Stimulated activated naive CD4-positive, alpha-beta T cell (primary cell): ENCODE measurements at places on chromosomes 4 and X.

DNA sequence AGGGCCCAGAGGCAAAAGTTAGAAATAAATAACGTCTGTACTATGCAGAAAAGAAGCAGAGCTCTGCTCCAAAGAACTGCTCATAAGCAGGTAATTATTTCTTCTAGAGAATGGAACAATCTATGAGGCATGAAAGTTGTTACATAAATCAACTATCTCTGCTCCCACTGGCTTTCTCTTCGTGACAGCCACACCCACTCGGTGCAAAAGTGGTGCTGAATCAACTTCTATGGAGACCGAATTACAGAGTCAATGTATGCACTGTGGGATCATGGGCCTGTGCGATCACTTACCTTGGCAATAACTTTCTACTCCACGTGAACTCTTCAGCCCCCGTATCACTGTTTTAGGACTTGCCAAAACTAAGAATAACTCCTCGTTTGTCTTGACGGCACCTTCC, 99.4 kb upstream of the ATXN3L start:
- no peak for DNase-seq

- DNase-seq = no peak
These were observed at the start of gene SMIM10L2A for GRCh38 chrX:135421932-135422809. Gene SMIM10L2A, plus strand, starts transcription at chrX:135421944. Its CDS starts 188 bp downstream, at chrX:135422132.

DNA sequence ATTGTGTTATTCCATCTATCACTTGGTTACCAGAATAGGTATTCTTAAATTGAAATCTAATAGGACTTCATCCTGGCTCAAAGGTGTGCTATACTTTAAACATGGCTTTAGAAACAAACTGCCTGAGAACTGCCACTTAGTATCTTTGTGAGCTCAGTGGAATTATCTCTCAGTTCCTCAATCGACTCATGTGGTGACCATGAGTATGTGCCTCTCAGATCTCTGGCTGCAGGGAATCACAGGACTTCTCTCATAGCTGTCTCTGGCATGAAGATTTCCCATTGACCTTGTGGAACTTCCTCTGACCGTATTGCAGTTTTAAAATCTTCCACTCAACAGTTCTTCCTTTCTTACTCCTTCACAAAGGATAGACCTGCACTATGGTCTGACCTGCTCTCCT, 681.9 kb upstream of the BOD1L1 start:
- no peak for DNase-seq

DNA sequence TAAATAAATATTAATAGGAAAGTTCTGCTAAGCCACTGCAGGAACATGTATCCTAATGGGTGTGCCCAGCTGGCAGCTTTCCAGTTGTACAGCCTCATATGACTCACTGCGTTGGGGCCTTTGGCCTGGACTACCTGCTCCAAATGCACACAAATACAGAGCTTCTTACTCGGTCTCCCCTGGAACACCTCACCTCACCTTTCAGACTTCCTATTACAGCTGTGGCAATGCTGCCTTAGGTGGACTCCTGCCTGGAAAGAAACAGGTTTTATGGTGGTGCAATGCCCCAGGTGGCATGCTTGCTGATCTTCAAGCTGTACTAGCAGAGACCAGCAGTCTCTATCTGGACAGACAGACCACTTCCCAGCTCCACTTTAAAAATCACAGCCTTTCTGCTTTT, 85.7 kb upstream of the EXOC1L start:
- no peak for DNase-seq

DNA sequence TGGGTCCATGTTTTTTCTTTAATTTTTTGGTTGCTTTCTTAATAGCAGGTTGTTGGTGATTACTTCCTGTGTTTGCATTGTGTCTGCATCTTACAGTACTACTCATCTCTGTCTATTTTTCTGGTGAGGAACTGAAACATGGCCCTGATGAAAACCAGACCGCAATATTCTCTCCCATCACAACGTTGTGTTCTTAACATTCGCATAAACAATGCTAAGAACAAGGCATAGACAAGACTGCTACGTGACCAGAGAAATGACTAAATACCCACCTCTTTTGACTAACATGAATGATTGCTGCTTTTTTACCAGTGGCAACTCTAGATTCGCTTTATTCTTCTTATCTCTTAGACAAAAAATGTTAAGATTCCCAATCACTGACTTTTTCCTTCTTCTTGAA, 179.1 kb downstream of the GC start:
- no peak for DNase-seq

DNA sequence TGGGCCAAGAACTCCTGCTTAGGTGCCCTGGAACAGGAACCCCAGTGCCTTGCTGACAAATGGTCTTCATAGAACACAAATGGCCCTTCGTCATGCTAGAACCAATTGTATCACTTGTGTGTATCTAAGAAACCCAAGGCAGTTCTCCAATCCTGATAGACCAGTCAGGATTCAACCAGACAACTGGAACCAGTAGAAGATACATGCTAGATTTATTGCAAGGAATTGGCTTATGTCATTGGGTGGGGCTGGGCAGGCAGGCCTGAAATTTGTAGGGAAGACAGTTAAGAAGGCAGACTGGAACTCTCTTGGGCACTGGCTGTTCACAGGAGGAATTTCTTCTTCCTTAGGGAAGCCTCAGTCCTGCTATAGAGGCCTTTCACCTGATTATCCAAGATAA, 17.0 kb upstream of the TBL1X start:
- no peak for DNase-seq

- no peak for DNase-seq
These were observed 58.5 kb upstream of the PRDM8 start for GRCh38 chr4:80138551-80139538.

GRCh38 chr4:48472794-48473193, 10.3 kb upstream of the SLC10A4 start:
- no peak for DNase-seq

DNA sequence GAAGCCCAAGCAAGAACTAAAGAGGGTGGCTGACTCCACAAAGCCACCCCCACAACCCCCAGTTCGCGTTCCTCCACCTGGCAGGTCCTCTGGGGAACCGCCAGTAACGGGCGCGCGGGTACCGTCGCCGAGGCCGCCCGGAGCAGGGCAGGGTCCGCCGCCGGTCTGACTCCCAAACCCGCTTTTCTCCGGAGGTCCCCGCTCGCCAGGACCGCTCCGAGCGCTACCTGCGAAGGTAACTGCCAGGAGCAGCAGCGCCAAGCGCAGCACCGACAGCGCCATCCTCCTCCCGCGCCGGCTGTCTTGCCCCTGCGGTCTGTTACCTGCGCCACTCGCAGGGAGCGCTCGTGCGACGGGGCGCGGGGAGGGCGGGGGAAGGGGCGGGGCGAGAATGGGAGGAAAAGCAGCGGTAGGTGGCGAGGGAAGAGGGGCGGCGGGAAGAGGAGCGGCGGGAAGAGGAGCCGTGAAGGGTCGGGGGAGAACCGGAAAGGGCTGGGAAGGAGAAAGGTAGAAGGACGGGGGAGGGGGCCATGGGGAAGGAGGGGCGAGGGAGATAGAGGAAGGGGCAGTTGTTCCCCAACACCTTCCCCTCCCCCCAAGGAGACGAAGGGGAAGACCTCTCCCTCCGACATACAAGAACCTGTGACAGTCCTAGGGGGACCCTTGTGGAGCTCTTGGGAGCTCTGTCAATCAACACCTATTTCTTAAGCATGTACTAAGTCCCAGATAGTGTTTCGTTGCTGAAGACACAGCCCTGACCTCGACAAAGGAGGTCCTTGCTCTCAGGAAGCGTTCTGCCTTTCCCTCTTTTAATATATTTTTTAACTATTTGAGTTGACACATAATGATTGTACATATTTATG, at the start of gene SPINK2:
Gene SPINK2 (minus strand): TSS at position 321 of the 863 bp plus-strand sequence. CDS start 39 bp downstream, at position 282.
- DNase-seq = peak; percentile 46

DNA sequence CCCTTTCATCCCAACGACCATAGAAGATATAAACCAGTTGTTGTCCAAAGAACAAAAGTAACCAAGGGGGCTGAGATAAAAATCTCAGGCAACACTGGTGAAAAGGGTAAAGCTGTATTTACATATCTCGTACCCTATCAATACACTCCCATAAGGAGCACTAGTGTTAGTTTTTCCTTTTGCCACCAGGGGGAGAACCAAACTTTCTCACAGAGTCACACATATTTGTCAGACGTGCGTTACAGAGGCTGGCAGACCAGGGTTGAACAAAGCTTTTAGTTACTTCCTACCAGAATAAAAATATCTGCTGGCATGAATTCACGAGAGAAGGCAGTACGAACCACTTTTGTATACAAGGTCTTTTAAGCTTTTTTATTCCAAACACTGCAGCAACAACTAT, 88.3 kb downstream of the AMELX start:
- DNase-seq = no peak

DNA sequence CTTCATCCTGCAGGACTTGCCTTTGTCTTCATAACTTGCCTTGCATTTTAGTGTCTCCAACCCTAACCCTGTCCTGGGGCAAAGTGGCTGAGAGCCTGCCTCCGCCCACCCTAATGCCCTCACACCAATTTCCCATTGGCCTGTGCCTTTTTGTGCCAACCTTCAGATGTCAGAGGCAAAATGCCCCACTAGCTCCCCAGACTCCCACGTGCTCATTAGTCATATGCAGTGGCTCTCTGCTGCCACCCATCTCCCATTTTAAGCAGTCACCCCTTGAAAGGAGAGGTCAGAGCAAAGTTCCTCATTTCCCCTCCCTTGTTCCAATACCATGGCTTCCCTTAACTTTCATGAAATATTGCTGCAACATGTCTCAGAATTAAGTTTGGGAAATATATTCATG, 74.8 kb upstream of the PASD1 start:
- no peak for DNase-seq

- no peak for DNase-seq
These were observed 295.3 kb upstream of the CTSO start for GRCh38 chr4:156248917-156249316.

DNA sequence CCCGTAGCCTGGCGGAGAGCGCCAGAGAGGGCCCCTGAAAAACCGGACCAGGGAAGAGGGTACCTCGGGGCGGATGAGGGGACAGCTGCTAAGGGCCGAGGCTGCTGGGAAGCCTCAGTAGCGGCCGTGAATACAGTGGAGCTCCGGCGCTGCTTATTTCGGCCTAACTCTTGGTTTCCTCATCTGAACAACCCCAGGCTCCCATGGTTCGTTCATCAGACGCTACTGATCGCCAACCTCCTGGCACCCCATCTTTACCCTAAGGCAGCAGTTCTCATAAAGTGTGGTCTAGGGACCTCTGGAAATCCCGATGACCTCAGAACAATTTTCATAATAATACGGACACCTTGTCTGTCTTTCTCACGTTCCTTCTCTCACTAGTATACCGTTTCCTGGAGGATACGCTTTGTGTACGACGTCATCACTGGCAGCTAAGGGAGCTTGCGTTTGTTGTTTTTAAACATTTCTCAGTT, 645 bp upstream of the RAB28 start:
- DNase-seq = peak; percentile 41

GRCh38 chr4:95107635-95108034, 349.9 kb downstream of the BMPR1B start:
- no peak for DNase-seq

- DNase-seq = peak; percentile 89
These were observed 556 bp upstream of the SMARCA5 start for GRCh38 chr4:143512978-143513313.

- no peak for DNase-seq
These were observed 9.7 kb upstream of the SYP start for GRCh38 chrX:49209434-49210251.

- DNase-seq = no peak
These were observed 60.6 kb upstream of the WWC2 start for GRCh38 chr4:183038436-183038835.

DNA sequence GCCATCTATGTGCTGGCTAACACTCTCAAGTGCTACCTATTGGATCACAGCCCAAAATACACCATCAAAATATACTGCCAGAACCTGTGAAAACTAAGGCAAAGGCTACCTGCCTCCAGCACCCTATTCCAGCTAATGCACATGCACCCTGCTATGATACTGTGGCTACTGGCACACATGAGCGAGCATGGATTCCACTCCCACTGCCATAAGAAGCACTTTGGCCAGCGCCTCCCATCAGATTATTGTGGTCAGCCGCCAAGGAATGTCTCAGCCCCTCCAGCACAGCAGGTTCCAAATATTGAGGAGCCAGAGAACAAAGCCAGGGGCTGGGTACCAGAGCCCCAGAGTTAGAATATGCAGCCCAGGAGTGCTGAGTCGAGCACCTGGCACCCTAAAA, 32.5 kb upstream of the TMPRSS11F start:
- DNase-seq = no peak

DNA sequence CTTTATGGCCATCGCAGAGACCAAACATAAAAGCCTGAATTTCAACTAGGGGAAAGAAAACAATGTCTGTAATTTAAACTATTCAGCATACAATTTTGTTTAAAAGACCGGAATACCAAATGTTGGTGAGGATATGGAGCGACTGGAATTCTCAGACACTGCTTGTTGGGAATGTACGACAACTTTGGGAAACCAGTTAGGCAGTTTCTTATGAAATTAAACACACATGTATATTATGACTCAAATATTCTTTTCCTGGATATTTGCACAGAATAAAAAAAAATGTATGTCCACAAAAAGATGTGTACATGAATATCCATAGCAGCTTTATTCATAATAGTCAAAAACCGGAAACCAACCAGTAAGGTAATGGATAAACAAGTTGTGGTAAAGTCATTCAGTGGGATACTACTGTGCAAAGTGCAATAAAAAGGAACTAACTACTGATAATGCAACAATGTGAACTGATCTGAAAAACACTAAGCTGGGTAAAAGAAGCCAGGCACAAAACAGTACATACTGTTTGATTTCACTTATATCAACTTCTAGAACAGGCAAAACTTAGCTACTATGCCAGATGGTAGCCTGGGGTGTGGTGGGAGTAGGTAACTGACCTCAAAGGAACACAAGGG, 152.7 kb upstream of the FTHL17 start:
- DNase-seq = no peak

DNA sequence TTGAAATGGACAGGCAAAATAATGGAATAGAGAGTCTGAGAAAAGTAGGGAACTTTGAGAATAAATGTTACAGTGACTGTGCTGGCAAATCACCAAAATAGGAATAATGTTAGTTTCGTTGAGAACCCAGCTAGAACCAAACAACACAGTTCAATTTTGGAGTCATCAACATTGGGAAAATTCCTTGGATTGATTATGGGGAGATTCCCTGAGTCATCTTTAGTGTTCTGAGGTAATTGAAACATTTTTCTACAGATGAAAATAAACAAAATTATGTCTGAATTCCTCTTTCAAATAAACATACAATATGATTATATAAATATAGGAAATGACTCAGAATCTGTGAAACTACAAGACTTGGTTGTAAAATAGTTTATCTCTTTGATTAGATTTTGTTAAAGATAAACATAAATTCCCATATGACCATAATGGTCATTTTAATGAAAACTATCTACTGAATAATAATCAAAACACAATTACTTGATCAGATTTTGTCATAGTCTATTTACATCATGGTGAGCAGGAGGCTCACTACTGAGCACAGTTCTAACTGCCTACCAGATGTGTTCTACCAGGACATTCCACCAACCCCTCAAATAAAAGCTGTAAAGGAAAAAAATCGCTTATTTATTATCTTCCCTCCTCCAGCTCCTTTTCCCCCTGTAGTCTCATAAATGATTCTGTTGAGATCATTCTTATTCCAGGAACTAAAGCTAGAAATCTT, 51.4 kb upstream of the GABRA2 start:
- DNase-seq = no peak

- no peak for DNase-seq
These were observed 662.0 kb upstream of the CPEB2 start for GRCh38 chr4:14340321-14340720.
